ENCODE measurements at places on chromosomes 16 and 17.

- DNase-seq, result no peak
- no peaks in the 10 kb centered on the region for H3K36me3 ChIP-seq
- no peak overlapping the region for H3K4me3 ChIP-seq
- no peaks in the 10 kb centered on the region for H3K27me3 ChIP-seq
- H3K27ac ChIP-seq, result no peak overlapping the region
Measured at GRCh38 chr17:71802663-71803062, 318.2 kb upstream of the SOX9 start.

- no peak overlapping the region for H3K4me3 ChIP-seq
- no peak for DNase-seq
- H3K36me3 ChIP-seq, result no peaks in the 10 kb centered on the region
- peaks cover 95% of the 10 kb centered on the region for H3K27me3 ChIP-seq
Measured at GRCh38 chr17:49899191-49899485, 51.3 kb upstream of the TAC4 start.

GRCh38 chr16:88527186-88527936 is 42.8 kb upstream of the ZC3H18 start:
- peak; percentile 47 for DNase-seq
- no peaks in the 10 kb centered on the region for H3K27me3 ChIP-seq
- H3K4me1 ChIP-seq, result peaks cover 1% of the 10 kb centered on the region
- H3K27ac ChIP-seq, result no peak overlapping the region

DNA sequence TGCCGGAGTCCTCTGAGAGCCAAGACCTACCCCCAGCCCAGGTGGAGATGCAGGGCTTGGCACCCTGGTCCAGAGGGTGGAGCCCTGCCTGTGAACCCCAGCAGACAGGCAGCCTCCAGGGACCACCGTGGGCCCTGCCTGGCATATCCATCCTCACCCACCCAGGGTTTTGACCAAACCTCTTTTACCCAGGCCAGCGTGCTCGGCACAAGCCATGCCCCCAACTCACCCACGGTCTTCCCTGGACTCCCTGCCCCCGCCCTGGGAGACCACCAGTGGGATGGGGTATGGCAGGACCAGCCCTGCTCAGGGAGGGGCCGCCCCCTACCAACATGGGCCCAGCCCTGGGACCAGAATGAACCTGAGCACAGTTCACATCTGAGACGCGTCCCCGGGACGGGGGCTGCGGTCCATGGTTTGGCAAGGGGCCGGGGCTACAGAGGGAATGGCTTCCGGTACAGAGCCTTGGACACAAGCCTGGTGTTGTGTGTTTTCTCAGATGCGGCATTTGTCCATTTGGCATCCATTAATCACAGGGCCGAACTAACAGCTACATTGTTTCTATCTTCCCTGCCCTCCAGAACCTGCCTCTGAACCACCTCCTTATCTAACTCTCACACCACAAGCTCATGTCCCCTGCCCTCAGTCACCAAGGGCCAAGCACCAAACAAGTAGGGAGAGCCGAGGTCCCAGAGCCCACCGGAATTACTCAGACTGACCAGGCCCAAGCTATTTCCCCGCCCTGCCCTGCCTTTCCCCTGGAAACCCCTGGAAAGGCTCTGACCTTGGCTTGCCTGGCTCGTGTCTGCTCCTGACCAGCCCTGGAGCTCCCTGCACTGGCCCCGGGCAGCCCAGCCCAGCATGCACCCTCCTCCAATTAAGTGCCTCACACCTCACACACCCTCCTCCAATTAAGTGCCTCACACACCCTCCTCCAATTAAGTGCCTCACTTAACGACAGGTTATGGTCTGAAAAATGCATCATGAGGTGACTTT is 14.1 kb downstream of the HS3ST6 start:
- no peak overlapping the region for H3K27ac ChIP-seq
- no peaks in the 10 kb centered on the region for H3K4me1 ChIP-seq
- DNase-seq, result no peak
- H3K27me3 ChIP-seq, result peaks cover 66% of the 10 kb centered on the region

DNA sequence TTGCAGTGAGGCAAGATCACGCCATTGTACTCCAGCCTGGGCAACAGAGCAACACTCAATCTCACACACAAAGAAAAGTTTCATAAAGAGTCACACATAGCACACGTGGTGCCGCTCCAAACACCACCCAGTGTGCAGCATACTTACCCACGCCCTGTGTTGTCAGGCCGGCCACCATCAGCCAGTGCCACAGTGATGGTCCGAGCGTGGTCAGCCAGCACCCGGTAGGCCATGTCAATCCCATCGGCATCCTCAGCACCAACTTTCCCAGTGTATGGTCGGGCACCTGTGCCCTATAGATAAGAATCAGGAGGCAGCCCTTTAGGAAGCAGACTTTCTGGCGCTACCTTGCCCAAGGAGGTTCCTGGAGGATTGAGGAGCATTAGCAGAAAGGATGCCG is 17.7 kb upstream of the EXOSC6 start:
- DNase-seq, result no peak
- no peak overlapping the region for H3K27ac ChIP-seq
- H3K4me1 ChIP-seq, result no peaks in the 10 kb centered on the region
- H3K27me3 ChIP-seq, result no peaks in the 10 kb centered on the region
- no peak overlapping the region for H3K4me3 ChIP-seq
